ENCODE measurements at places on chromosomes 4 and X.

GRCh38 chr4:177250056-177250696 lies 59.5 kb upstream of the NEIL3 start:
- DNase-seq: peak; percentile 52

DNA sequence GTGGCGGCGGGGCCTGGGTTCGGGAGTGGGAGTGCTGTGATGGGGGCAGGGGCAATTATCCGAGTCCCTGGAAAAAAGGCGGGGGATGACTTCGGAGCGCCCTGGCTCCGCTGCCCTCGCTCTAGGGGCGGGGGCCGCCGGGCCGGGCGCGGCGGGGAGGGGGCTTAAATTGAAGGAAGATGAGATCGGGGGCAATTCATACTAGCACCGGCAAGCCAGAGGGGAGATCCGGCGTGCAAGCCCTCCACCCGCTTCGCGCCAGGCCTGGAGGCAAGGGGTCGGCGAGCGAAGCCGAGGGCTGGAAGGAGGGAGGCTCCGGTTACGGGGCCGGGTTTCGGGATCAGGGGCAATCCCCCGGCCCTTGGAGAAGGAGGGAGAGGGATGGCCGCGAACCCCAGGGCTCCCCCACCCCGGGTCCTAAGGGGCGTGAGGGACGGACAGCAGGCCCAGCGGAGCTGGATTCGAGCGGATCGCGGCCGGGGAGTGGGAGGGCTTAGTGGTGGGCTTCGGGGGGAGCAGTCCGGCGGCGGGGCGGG lies 1.2 kb downstream of the BCORL1 start:
- no peak for DNase-seq

GRCh38 chr4:84954982-84955567 lies 11.4 kb downstream of the WDFY3 start:
- DNase-seq: no peak

DNA sequence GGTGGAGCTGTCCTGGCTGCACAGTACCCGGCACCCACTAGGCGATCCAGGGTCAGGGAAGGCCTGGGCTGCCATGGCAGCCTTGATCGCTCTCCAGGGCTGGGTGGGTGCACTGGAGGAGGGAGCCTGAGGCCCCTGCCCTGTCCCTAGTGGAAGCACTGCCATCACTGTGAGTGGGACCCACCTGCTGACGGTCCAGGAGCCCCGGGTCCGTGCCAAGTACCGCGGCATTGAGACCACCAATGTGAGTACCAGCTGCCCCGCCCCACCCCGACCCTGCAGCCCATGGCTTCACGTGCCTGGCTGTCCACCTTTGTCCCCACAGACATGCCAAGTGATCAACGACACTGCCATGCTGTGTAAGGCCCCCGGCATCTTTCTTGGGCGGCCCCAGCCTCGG lies 8.8 kb downstream of the PLXNA3 start:
- DNase-seq: no peak

Data from smooth muscle cell of the brain vasculature (primary cell).